ENCODE measurements at places on chromosomes 11 and 22.

DNA sequence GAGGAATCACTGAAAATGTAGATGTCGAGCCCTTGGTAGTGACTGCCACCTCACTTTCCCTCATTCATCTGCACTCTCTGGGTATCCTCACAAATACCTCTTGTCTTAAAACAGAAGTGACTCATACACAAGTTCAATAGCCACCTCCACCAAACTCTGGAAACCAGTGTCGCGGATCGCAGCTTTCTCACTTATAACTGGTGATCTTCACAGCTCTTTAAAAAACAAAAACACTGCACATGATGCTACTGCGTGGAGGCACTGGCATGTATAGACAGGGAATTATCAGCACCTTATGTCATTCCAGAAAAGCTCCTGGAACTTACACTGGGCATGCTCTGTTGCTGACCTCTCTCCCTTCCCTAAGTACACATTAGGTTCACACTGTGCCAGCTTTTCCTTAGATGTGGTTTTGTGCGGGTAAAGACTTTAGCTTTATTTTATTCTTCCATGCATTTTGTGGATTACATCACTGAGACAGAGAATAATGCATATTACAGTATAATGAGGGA lies 425.5 kb upstream of the CADM1 start:
- DNase-seq = no peak

DNA sequence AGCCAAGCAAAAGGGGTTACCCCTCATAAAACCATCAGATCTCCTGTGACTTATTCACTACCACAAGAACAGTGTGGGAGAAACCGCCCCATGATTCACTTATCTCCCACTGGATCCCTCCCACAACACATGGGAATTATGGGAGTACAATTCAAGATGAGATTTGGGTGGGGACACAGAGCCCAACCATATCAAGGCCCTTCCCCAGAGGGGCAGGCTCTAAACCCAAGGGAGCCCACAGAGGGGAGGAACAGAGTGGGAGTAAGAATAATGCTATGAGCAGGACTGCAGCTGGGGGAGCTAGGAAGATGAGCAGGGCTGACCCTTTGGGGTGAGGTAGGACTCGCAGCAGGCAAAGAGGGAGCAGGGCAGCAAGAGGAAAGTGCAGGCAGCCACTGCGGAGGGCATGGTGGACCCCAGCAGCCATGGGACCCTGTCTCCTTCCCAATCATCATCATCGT lies 59.3 kb downstream of the CD82 start:
- no peak for DNase-seq

GRCh38 chr22:45131749-45132148 lies 32.0 kb upstream of the NUP50 start:
- no peak for DNase-seq

DNA sequence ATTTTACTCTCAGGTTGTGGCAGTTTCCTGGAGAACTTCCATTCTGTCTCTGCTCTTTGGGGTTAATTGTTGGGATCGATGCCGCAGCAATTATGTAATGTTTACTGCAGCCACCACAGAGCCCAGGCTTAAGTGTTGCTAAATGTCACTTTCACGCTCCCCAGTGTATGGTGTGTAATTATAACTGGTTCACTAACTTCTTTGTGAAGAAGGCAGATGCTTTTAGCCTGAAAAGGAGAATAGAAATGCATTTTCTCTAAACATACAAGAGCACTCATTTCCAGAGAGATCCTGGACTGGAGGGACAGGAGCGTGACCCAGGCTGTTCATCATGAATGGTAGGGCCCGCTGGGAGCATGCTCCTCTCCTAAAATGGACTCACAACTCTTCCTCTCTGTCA lies 132.2 kb upstream of the PLET1 start:
- no peak for DNase-seq

DNA sequence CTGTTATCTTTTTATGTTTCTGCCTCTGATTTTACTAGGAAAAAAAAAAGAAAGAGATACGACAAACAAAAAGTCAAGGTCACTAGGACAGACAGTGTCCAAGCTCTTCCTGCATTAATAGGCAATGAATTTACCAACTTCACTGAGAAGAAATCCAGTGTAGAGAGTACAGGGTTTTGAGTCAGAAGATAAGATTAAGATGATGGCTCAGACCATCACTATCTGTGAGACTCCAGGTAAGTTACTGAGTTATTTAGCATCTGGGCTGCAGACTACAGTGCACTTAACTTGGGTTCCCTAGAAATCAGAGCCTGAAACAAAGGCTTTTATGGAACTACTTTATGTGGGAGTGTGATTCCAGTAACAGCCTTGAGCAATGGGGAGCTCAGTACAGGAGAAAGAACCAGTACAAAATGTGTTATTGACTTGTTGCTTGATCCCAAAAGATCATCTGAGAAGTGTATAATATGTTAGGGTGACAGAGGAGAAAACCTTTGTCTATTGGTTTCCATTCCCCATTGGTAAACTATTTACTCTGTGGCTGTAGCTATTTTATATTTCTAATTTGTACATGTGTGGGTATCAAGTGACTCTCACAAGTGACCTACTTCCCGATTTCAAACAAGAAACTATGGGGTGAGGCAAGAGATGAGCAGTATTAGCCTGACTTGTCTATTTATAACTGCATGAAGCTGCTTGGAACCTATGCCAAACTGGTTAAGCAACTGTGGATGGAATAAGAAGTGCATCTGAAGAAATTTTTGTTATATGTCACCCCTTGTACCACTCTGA lies 395.8 kb downstream of the RAB38 start:
- DNase-seq = no peak

DNA sequence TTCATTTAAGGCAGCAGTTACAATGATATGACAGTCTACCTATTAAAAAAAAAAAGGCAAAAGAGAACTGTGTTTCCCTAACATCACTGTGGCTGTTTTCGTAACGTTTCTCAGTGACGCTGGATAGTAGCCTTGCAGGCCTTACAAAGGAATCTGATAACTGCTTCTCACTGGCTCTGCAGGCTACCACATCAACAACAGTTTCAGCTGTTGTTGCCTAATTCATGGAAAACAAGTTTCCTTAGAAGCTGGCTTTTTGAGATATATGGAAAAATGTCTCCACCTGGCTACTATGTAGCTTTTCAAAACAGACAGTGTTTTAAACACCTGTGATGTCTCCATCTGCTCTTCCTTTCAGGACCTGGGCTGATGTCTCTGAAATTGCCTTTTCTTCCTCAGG lies 3.8 kb downstream of the OR51V1 start:
- DNase-seq = no peak

DNA sequence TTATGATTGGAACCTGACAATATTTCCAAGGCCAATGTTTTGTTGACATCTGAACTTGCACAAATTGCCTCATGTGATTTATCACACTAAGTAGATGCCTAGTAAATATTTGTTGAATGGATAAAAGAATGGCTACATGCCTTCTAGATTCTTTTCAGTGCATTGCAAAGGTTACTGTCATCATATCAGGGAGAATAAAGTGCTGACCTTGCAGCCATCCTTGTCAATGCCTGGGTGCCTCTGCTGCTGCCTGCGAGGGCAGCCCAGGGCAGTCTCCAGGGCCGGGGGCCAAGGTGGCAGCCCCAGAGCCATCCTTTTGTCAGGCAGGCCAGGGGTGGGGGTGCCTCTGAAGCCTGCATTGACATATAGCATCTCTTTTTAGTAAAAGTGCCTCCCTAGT lies 325.6 kb upstream of the MTNR1B start:
- no peak for DNase-seq

GRCh38 chr11:127709960-127710359 lies 709.4 kb upstream of the KIRREL3 start:
- no peak for DNase-seq

DNA sequence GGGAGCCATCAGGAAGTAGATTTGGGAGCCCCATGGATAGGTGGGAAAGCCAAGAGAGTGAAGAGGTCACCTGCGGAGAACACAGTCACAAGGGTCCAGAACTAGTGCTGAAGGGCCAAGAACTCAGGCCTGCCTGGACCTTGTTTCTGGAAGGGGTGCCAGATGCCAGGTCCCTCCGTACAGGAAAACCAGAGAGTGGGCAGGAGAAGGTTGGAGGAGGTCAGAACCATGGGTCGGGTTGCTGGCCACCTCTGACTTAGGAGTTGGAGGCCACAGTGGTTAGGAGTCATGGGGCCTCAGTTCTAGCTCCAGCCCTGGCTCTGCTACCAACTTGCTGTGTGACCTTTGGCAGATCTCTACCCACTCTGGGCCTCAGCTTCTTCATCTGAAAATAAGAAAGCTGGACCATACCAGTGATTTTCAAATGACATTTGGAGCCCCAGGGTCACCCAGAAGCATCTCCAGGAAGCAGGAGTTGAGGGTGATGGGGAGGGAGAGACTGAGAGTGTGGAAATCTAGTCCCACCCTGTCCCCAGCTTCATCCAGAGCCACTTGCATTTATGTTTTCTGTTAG lies 20.8 kb upstream of the TUB start:
- no peak for DNase-seq
